Activated T-cell treated with anti-CD3 and anti-CD28 coated beads, Interleukin-2, amount 50 U/mL, for 1 hour (primary cell): ENCODE measurements at places on chromosomes 2 and 18.

- no peak for DNase-seq
Observed at GRCh38 chr2:28895189-28895893, 874 bp downstream of the WDR43 start.

- DNase-seq: peak; percentile 56
Observed at GRCh38 chr2:100588071-100588786, 25.4 kb downstream of the PDCL3 start.

DNA sequence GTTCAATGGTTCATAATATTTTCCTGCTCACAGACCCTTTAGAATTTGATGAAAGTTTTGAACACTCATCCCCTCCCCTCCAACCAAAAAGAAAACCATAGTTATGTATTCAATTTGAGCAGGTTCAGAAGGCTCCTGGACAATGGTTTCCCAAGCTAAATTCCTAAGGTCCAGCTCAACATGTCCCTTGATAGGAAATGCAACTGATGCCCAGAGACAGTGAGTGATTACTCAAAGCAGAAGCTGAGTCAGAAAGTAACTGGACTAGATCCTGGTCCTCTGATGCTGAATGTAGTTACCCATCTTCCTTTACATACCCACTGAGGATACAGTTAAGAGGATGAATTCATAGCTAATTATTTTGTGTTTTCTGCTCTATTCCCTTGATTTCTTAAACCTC lies 218.9 kb upstream of the NCKAP5 start:
- no peak for DNase-seq

- no peak for DNase-seq
Observed at GRCh38 chr2:20103530-20103929, 52.1 kb upstream of the LAPTM4A start.

GRCh38 chr2:112782234-112782799 lies 2.0 kb downstream of the IL1A start:
- DNase-seq: no peak

GRCh38 chr2:239644011-239644410 lies 243.2 kb upstream of the HDAC4 start:
- no peak for DNase-seq

DNA sequence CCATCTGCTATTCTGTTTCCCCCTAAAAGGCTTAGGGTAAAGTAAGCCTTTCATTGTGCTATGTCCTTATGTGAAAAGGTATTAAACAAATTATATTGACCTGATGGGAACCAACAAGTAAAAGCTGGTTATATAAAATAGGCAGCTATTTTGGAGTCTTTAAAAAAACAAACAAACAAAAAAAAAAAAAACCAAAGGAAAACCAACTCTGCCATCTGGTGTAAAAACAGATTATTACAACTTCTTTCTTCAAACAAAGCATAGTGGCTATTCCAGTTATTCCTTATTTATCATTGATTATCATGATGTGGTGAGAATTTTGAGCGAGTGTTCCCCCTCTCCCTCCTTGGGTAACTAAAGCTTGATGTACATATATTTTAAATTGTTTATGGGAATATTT lies 122.3 kb upstream of the FHL2 start:
- DNase-seq: no peak

DNA sequence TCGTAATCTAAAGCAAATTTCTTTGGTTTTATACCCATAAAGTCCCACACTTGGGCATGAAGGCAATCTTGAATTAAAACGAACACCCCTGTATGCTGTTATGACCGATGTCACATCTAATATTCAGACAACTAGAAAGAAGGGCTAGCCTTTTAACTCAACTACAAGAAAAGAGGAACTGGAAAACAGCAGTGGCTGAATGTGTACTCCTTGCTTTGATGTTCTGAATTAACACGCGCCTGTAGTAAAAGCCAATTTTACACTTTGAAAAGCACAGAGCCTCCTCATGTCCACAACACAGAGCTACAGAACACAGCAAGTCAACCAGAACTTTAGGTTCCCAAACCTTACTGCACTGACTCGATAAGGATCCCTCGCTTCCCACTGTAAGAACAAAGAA lies 147.6 kb downstream of the HDAC4 start:
- no peak for DNase-seq

- DNase-seq: no peak
Observed at GRCh38 chr2:148531669-148532428, 112.7 kb upstream of the EPC2 start.

- no peak for DNase-seq
Observed at GRCh38 chr18:47877892-47878291, 52.6 kb downstream of the SMAD2 start.

- DNase-seq: no peak
Observed at GRCh38 chr2:169139145-169139544, 69.8 kb downstream of the DHRS9 start.

DNA sequence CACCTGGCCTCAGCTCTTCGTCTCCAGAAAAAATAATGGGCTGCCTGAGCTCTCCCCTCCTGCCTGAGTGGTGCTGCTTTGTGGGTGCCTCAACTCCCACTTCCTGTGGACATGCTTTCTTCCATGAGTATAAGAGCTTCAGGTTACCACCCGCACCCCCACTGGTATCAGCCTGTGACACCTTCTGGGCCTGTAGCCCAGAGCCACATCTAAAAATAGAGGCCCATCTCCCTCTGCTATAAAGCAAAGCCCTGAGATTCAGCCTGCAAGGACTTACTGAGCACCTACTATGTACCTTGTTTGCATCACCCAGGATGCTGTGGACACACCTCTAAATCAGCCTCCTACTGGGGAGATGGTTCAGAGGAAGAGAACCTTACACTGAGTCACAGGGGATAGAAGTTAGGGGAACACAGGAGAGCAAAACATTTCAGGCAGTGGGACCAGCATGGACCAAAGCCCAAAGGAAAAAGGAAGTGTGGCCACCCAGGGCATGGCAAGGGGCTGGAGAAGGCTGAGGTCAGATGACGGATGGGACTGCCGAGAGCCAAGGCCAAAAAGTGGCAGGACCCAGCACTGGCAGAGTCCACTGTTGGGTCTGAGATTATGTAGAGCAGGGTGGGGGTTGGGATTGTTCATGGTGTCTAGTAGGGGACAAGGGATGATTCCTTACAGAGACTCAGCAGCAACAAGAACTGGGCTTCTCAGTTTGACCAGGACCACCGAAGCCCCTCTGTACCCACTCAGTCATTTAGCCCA lies 123.7 kb upstream of the PPP1CB start:
- DNase-seq: peak; percentile 17
